ENCODE measurements at places on chromosomes 5 and 9.
A peak's percentile ranks its signal among the peaks of the same experiment; 100 is the strongest.

- DNase-seq, result peak; percentile 80
These were observed at the start of gene DEPDC1B for GRCh38 chr5:60699609-60700415. TSS of gene DEPDC1B (minus strand) at chr5:60700166. CDS start at chr5:60700093, 73 bp downstream.

- DNase-seq, result no peak
These were observed 85.6 kb downstream of the PTTG1 start for GRCh38 chr5:160507221-160507721.

DNA sequence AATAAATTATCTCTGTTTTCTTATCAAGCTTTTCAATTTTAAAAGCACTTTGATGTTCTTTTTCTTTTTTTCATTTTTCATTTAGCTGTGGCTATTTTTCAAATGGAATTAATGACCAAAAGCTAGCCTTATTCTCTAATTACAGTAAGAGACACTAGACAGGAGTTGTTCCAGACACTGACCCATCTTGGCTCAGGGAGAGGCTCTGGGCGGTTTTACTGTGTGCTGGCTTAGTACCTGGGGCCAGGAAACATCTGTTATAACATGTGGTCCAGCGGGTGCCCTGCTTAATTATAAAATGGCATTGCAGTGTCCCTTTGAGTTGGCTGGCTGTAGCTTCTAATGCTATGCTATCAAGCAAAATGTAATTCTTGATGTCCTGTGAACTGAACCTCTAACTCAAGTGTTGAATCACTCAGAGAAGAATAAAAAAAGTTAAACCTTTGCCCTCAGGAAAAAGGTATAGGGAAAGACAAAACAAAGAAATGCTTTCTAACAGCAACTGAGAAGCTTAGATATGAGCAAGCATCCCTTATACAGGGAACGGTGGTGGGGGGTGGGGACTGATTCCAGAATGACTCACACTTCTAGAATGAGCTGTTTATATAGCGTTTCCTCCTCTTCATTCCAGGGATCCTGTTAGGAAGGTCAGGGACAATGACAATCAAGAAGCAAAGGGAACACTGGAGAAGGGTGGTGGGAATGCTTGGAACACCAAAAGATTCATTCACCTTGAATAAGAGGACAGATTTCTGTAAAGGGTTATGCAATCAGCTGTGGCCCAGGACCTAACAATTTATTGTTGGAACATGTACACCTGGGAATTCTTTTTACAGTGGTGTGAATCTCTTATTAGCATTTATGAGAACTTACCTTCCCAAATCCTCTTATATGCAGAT is 58.7 kb upstream of the NFIB start:
- no peak for DNase-seq

DNA sequence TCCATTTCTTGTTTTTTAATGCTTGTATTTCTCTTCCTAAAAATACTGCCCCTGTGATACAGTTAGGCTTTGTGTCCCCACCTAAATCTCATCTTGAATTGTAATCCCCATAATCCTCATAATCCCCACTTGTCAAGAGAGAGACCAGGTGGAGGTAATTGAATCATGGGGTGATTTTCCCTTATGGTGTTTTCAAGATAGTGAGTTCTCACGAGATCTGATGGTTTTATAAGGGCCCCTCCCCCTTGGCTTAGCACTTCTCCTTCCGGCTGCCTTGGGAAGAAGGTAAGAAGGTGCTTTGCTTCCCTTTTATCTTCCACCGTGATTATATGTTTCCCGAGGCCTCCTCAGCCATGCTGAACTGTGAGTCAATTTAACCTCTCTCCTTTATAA is 227.4 kb downstream of the MAN2A1 start:
- no peak for DNase-seq

DNA sequence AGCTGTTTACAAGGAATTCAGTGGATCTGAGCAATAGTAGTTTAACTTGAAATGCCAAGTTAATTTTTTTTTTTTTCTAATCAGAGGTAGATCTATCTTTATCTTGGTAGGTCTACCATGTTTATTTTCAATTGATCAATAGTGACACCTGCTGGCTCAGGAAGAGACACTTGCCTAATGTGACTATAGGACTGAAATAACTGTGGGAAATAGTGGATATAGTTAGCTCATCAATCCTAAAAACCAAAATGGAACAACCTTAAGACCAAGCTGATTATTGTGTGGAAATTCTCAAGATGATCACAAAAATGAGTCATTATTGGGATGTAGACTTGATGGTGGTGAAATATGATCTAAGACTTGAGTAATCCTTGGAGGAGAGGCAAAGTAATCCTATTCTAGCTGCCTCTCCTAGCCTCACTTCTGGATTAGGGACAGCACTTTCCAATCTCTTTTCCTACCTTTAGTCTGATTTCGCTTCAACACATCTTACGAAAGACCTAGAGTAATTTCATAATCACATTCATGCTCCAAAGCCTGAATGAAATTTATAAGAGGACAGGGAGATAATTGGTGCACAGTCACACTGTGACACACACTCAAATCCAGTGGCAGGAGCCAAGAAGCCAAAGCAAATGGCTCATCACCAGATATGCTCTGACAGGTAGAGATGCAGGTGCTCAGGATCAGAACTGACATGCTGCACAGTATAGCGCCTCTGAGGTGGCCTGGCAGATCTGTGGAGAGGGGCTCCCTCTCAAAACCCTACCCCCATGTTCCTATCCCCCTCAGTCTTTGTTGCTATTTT is 156.3 kb downstream of the HMHB1 start:
- DNase-seq, result no peak

DNA sequence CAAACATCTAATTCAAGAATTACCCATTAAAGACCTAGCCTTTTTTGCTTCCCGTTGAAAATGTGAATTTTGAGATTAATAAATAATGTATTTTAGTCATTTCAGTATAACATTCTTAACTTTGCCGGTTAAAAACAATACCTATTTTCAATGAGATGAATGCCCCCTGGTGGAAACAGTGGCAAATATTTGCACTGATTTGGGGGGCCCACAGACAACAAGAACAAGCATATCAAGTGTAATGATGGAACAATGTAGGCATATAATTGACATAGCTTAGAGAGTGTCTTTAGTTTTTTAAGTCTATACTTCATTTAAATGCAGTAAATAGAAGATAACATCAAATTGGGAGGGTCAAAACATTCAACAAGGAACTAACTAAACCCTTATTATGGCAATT is 111.9 kb downstream of the NTRK2 start:
- no peak for DNase-seq
